ENCODE measurements at places on chromosomes 5 and 9.

DNA sequence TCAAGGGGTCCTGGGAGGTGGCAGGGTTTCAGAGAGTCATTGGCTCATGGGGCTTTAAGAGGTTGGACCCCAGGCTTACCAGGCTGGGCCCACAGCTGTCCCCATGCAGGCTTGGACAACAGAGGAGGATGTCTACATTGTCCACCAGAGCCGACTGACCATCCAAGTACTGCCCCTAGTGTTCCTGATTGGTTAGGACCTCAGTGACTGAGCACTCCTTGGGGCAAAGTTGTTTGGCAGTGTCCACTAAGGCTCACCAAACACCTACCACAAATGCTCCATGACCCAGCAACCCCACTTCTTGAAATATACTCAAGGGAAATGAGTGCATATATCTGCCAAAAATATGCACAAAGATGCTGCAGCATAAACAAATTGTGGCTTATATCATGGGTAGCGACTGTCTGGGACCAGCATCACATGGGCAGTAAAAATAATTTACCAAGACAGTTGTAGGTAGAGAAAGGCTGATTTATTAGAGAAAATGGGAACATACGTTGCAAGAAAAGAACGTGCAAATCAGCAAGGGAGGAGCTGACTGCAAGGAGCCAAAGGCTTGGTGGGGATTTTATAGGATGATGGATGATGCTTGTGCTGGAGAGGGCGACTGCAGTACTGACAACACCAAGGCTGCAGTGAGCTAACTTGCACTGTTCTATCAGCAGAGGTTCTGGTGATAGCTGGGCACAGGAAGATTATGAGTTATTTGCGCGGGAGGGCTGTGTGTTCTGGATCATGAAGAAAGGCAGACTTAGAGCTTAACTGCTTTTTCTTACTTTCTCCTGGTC is 265.2 kb downstream of the GADD45G start:
- no peak for DNase-seq

- no peak for DNase-seq
Measured at GRCh38 chr9:136985027-136985602, 2.3 kb downstream of the LCNL1 start.

DNA sequence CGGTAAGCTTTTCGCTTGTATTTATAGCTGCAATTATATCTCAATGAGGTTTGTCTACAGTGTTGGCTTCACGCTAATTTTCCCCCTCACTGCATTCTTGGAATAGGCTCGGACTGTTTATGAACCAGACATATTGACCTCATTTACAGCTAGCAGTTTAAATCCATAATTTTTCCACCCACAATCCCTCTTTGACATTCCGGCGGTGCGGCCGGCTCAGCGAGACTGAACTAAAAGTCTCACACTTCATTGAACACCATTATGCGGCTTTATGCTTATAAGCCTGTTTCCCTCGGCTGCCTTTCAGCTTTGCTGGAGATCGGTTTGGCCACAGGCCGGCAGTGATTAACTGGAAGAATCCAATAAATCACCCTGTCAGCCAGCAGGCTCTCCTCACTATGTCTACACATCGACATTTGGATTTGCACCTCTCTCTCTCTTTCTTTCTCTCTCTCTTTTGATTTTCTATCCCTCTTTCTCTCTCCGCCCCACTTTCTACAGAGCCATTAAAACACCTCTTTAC is 315.0 kb upstream of the TLE4 start:
- DNase-seq, result no peak

DNA sequence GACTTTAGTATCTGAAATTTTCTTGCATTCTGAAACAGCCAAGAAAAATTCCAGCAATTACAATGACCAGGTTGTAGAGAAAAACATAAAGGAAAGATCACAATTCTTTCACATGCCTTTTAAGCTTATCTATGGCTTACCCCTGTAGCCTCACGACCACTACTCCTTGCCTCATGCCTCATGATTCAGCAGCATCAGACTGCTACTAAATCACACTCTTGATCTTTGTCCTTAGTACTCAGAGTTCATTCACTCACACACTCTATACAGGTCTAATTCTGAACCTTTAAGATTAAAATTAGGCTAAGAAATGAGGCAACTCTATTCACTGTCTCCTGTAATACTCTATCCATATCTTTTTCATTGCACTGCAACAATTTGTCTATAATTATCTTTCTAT is 415.1 kb downstream of the MLLT3 start:
- DNase-seq, result no peak

DNA sequence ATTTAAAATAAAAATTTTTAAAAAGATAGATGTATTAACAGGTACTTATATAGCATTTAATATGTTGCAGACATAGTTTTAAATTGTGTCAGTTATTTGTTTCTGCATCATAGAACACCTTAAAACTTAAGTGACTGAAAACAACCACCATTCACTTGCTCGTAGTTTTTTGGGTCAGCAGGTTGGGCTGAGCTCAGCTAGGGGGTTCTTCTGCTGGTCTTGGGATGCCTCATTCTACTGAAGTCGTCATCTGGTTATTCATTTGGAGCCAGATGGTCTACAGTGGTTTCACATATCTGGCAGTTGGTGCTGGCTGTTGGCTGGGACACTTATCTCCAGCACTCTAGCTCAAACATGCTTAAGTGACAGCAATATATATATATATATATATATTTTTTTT is 29.6 kb downstream of the PSAT1 start:
- DNase-seq, result no peak

GRCh38 chr9:125131778-125132177 is 11.6 kb downstream of the SCAI start:
- no peak for DNase-seq

- no peak for DNase-seq
Measured at GRCh38 chr5:175795959-175796358, 75.4 kb upstream of the CPLX2 start.

DNA sequence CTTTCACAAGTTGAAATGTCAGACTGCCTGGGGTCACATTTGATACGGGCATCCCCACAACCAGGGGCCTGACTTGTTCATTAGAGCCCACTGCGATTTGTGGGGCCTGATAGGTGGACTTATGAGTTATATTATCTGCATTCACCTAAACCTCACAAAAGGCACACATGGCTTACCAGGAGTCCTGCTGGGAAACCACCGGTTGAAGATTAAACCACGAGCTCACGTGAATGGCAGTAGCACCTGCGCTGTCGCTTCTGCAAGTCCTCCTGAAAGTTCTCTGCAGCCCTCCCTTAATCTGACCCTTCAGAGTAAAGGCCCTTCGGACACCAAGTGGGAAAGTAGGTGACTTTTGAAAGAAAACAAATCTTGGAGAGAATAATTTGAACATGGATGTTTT is 68.9 kb downstream of the PPIC start:
- DNase-seq, result no peak

DNA sequence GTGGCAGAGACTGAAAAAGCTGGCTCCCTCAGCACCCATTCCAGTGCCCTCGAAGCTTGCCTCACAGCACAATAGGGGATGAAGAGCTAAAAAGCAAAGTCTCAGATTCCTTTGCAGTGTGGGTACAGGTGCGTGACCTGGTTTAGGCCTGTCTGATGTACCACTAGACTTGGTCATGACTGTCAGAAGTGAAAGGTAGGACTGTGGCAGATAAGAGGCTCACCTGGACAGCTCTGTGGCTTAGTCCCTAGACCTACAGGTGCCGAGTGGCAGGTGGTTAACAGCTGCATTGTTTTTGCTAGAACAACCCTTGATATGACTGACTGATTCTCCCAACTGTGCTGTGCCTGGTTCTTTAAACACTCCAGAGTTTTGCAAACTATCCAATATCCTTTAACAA is 14.7 kb upstream of the SFXN1 start:
- DNase-seq, result no peak

- no peak for DNase-seq
Measured at GRCh38 chr5:82480331-82480730, 202.2 kb upstream of the RPS23 start.

GRCh38 chr5:172388246-172388733 is 66.0 kb downstream of the SH3PXD2B start:
- DNase-seq, result no peak

GRCh38 chr9:99485459-99485858 is 263.4 kb downstream of the SEC61B start:
- DNase-seq, result no peak

DNA sequence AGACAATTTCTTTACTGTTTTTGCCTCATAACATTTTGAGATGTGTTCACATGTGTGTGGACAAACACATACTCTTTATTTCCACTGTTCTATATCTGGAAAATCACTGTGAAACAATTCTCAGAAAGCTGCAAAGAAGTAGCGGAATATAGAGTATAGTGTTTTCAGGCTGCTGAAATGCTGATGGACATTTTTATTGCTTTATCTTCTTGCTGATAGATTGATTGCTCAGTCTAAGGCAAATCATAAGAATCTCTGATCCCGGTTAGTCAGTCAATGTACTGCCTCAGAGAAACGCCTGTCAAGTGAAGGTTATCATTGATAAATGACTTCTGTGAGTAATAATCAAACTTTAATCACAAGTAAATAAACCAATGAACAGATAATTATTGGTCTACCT is 364.9 kb upstream of the CTNND2 start:
- DNase-seq, result no peak

- no peak for DNase-seq
Measured at GRCh38 chr9:26954050-26954508, 2.1 kb upstream of the IFT74 start.

GRCh38 chr5:132883261-132883834 is 9.9 kb downstream of the LEAP2 start:
- DNase-seq, result no peak
